ENCODE measurements at places on chromosomes 1 and 21. TPM values are rescaled to one million over a fixed set of nuclear protein-coding genes. Genes with fewer than 3 reads are reported as not detected.

The OR2L13 gene
- total RNA-seq = not detected

The NFASC gene
- total RNA-seq = 29.9 TPM

The GREM2 gene
- total RNA-seq = 0.50 TPM

The SELENOF gene
- total RNA-seq = 239 TPM

The EVI5 gene
- 36.5 TPM for total RNA-seq

The C8B gene
- total RNA-seq = not detected

The MTF2 gene
- total RNA-seq = 30.5 TPM

The NPR1 gene
- 89.3 TPM for total RNA-seq

The GJA8 gene
- 2.4 TPM for total RNA-seq

The HSD3B2 gene
- not detected for total RNA-seq

The CDC20 gene
- 2.7 TPM for total RNA-seq

The CASZ1 gene
- 33.0 TPM for total RNA-seq

The DISC1 gene
- 15.9 TPM for total RNA-seq

The CD48 gene
- total RNA-seq = 20.5 TPM

The ZMPSTE24 gene
- 42.6 TPM for total RNA-seq

The KDF1 gene
- total RNA-seq = 14.1 TPM

The MYOG gene
- total RNA-seq = not detected

The SCAF4 gene
- 30.6 TPM for total RNA-seq

The TSPAN1 gene
- 578 TPM for total RNA-seq

The FCGR1A gene
- 18.0 TPM for total RNA-seq

The PDC gene
- total RNA-seq = not detected

The CBS gene
- total RNA-seq = 32.1 TPM

The SEMA4A gene
- 45.9 TPM for total RNA-seq

The EFNA3 gene
- total RNA-seq = 1.7 TPM

The COL11A1 gene
- 0.35 TPM for total RNA-seq

The CFHR5 gene
- not detected for total RNA-seq

The HEYL gene
- total RNA-seq = 32.8 TPM

The RIPPLY3 gene
- 0.31 TPM for total RNA-seq

The MATN1 gene
- 0.13 TPM for total RNA-seq

The CD247 gene
- total RNA-seq = 7.7 TPM

The HS2ST1 gene
- 27.1 TPM for total RNA-seq

The RNF186 gene
- total RNA-seq = 2.7 TPM

The CTSK gene
- 16.8 TPM for total RNA-seq

The PPM1J gene
- 2.0 TPM for total RNA-seq

The DMBX1 gene
- total RNA-seq = not detected

The AJAP1 gene
- 5.5 TPM for total RNA-seq

The F13B gene
- not detected for total RNA-seq

The PRMT6 gene
- total RNA-seq = 19.3 TPM

The OR2T33 gene
- total RNA-seq = not detected

The LCK gene
- 10.3 TPM for total RNA-seq

The BCAR3 gene
- total RNA-seq = 25.4 TPM

The NENF gene
- 63.0 TPM for total RNA-seq

The HCN3 gene
- 3.3 TPM for total RNA-seq

The SLC19A2 gene
- 7.8 TPM for total RNA-seq

The S100A9 gene
- 271 TPM for total RNA-seq

The LORICRIN gene
- total RNA-seq = not detected

The TCHH gene
- total RNA-seq = 0.13 TPM

The MAP3K21 gene
- total RNA-seq = 21.6 TPM

The HSD11B1 gene
- total RNA-seq = 1.8 TPM

The BATF3 gene
- total RNA-seq = 6.5 TPM

The LIX1L gene
- total RNA-seq = 27.8 TPM

The NBPF6 gene
- not detected for total RNA-seq

The LCE1C gene
- not detected for total RNA-seq

The B3GALT5 gene
- 5.6 TPM for total RNA-seq

The GJA9 gene
- total RNA-seq = not detected

Measured in kidney (tissue), 22 donors.